ENCODE measurements at places on chromosomes 3 and 15.
A peak's percentile ranks its signal among the peaks of the same experiment; 100 is the strongest.

GRCh38 chr3:157865352-157866000 is 240.7 kb downstream of the SHOX2 start:
- peak; percentile 17 for DNase-seq

- no peak for DNase-seq
These were observed 323.4 kb downstream of the CHST2 start for GRCh38 chr3:143442814-143443447.

- DNase-seq: no peak
These were observed 68.0 kb upstream of the BOC start for GRCh38 chr3:113143353-113143752.

DNA sequence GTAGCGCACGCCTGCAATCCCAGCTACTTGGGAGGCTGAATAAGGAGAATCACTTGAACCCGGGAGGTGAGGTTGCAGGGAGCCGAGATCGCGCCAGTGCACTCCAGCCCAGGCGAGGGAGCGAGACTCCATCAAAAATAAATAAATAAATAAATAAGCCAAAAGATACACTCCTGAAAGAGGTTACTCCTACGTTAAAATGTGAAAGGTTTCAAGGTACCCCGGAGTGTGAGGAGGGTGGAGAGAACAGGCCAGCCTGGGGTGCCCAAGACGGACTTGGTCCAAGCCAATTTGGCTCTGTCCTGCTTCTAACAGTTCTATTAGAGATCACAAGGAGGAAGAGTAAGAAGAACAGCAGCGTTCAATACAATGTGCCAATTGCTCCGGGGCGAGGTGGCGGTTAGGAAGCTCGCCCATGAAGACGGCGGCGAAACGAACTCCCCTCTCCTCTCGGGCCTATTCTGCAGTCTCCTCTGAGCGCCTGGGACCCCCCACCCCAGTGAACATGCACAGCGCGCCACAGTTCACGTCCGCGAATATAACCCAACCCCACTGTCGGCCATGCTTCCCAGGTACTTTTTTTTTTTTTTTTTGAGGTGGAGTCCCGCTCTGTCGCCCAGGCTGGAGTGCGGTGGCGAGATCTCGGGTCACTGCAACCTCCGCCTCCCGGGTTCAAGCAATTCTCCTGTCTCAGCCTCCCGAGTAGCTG is 942 bp downstream of the ELP6 start:
- no peak for DNase-seq

- DNase-seq: no peak
These were observed 52.4 kb downstream of the ONECUT1 start for GRCh38 chr15:52737720-52738119.

- no peak for DNase-seq
These were observed 139.7 kb upstream of the BNIP2 start for GRCh38 chr15:59828861-59829260.

DNA sequence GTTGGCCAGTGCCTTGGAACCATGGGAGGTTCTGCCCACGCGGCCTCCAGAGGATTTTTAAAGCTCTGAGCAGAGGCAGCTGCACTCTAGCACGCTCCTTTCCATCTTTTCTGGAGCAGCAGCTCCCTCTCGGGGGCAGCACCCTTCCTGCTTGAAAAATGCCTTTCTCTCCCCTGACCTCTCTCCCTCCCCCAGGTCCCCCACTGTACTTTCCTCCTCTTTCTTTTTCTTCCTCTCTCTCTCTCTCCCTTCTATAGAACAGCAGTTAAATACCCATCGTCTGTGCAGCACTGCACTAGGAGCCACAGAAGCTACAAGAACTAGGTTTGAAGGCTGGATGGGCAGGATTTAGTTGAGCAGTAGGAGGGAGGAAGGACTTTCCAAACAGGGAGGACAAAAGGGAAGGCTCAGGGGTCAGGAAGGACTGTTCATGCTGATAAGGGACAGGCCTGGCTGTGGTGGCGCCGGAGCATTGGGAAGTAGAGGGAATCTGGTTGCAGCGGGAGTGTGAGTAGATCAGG is 4.4 kb downstream of the ALPK3 start:
- DNase-seq: no peak

GRCh38 chr3:13884851-13885703 is 5.2 kb upstream of the WNT7A start:
- no peak for DNase-seq

DNA sequence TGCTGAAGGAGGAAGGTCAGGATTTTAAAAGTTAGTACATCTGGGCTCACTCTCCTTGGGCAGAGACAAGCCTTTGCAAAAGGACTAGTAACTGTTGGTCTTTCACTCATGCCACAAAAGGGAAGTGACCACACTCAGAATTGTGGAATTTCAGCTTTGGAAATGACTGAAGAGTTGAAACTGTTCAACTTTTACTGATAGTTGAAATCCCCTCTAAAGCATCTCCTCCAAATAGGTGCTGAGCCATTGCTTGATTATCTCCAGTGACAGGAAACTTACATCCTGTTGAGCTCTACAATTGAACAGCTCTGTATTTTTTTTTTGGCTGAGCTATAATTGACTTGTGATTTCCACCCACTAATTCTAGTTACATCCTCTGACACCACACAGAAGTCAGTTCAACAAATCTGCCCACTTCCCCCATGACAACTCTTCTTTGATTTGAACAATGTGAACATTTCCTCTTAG is 254.8 kb upstream of the TPRG1 start:
- no peak for DNase-seq

- DNase-seq: no peak
These were observed 683.3 kb upstream of the CADM2 start for GRCh38 chr3:84275532-84275931.

DNA sequence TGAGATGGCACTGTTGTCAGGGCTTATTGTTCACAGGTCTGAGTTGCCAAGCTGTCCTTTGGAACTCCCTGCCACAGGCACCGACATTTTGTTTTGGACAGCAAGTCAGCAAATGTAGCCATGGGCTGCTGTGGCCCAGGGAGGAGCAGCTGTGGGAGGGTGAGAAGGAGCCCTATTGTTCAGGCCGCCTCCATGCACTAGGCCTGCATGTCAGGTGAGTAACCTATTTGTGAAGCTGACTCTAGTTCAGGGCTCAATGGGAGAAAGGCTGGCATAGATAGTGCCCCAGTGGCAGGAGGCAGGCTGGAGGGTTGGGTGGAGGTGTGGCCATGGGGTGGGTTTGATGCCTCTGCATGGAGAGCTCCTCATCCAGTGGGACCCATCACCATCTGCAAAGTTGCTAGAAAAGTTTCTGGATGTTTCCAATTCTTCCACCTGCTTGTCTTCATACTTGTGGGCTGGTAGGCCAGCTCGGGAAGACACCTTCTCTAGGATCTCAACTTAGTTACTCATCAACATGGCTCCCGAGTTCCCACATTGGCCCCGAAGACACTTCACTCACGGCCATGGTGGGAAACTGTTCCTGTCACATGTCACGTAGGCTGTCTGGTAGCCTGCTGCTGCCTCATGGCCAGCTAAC is 19.5 kb downstream of the AMOTL2 start:
- no peak for DNase-seq

DNA sequence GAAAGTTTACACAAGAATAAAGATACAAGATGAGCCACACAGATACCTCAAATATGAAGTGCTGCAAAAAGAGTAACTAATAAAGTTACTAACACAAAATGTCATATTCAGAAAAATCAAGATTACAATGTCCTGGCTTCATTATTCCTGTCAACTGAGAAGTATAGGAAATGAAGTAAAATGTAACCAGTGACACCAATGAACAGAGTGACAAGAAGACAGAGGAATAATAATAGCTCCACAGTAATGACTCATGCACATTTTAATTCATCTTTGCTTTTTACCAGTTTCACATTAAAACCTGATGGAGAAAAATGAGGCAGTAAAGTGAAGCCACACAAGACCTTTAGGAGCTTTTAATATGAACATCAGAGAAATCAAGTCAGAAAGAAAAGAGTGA is 214.1 kb downstream of the ZBBX start:
- no peak for DNase-seq

DNA sequence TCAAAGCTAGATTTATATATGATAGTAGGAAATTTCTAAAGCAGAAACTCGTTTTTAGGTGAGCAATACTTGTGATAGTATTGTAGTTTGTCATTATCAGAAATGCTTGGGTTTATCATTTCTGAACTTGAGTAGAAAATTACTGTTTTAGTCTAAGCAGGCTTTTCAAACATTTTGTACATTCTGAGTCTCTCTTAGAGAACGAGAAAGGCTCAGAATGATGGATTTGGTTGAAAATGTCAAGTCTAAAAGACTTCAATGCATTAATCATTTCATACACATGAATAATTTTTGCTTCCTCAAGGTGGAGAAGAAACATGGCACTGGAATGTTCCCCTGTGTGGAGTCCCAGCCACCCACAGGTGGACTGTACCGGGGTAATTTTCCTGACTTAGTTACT is 387.1 kb downstream of the NAALADL2 start:
- DNase-seq: no peak

- no peak for DNase-seq
These were observed 53.6 kb downstream of the PAK2 start for GRCh38 chr3:196793246-196793645.

GRCh38 chr3:71072287-71072686 is 511.2 kb downstream of the FOXP1 start:
- no peak for DNase-seq

- no peak for DNase-seq
These were observed 42.9 kb downstream of the PCSK6 start for GRCh38 chr15:101446518-101447167.

DNA sequence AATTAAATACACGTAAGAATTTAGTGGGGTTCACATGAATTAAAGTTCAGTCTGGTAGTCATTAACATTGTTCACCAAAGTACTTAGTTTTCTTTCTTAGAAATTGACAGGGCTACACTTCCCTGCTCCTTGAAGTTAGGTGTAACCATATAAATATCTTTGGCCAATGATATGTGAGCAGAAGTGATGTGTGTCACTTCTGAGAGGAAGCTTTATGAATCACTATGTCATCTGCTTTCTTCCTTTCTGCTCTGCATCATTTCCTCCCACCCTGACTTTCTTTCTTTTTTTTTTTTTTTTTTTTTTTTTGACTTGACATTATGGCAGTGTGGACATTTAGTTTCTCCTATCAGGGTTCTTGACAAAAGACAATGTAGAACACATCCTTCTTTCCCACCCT is 156.2 kb upstream of the COL8A1 start:
- DNase-seq: no peak

DNA sequence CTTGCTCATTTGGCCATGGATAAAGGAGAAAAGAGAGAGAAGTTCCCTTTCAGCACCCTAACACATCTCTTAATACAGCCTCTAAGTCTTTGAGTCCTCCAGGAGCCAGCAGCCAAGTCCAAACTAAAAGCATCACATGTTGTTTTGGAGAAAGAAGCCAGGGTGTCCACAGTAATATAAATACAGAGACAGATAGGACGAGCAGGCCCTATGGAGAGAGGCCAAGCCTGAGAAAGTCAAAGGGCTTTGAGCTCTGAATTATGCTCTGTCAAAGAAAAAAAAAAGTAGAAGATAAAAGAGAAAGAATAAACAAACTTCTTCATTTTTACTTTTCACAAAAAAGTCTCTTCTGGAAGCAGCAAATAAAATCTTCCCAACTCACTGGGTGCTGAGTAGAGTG is 92.4 kb upstream of the THBS1 start:
- DNase-seq: no peak

- no peak for DNase-seq
These were observed 109.6 kb upstream of the UMPS start for GRCh38 chr3:124620600-124621063.

- DNase-seq: no peak
These were observed 15.4 kb downstream of the SLC22A14 start for GRCh38 chr3:38297537-38297936.

DNA sequence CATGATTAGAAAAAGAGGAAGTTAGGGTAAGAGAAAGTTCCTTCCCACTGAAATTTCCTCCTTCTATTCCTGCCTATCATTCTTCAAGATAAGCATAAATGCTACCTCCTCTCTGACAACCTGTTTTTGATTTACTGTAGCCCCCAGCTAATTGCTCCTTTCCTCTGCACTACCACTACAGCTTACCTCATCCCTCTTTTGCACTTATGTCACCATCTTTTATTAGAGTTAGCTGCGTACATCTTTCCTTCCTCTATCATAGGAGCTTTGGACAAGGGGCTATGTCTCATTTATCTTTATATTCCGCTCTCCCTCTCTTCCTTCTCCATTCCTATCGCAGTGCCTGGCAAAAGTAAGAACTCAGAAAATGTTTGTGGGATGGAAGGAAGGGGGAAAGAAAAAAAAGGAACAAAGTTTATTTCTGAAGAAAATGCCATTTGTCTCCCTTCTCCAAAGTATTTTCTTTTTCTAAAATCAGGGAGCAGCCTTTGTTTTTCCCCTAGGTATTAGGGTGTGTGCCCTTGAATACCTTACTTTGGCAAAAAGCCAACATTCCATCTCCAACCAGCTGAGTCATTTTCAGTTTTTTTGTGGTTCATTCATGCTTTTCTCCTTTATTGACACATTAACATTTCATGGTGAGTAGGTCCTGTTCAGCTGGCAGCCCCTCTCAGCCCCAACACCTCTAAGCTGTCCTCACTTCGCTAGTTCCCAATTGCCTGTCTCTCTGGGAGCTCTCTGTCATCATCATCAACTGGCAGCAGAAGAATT is 87.6 kb upstream of the SOX2 start:
- DNase-seq: no peak

DNA sequence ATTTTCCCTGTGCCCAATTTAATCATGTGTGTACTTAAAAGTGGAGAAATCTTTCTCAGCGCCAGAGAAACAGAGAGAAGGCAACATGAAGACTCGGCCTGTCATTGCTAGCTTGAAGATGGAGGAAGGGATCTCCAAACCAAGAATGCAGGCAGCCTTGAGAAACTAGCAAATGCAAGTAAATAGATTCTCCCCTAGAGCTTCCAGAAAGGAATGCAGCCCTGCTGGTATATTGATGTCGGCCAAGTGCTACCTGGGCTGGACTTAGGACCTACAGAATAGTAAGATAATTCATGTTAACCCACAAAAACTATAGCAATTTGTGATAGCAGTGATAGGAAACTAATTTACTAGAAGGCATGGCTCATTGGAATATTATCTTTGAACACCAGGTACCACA is 150.9 kb upstream of the ABI3BP start:
- no peak for DNase-seq

DNA sequence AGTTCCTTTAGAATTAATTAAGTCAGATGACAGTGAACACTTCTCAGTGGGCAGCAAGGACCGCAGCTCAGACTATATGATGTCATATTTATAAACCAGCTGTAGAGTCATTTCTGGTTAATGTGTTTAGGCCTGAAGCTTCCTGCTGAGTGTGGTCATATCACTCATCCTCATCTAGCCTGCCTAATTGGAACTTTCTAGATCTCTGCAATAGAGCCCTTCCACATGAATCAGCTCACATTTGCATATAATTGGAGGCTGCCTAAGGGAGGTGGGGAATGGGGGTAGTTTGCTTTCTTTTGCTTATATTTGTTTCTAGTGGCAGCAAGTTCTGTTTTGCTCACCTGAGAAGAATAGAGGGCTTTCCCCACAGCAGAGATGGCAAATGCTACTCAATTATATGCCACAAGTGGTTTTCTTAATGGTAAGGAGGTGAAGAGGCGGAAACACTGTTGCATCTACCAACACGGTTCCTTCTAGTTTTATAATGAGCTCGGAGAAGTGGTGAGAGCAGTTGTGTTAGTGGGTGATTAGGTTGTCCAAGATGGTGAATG is 148.1 kb downstream of the KLHL25 start:
- no peak for DNase-seq

Measured in stimulated activated CD8-positive, alpha-beta memory T cell treated with anti-CD3 and anti-CD28 coated beads, Interleukin-15, amount 100 ng/mL, for 48 hours (primary cell).